Fibroblast of skin of right quadriceps (primary cell): ENCODE measurements at places on chromosomes 2 and 18.
A peak's percentile ranks its signal among the peaks of the same experiment; 100 is the strongest.

- no peak for DNase-seq
Measured at GRCh38 chr18:74229891-74230290, 61.9 kb downstream of the CYB5A start.

- DNase-seq, result no peak
Measured at GRCh38 chr2:38504169-38504568, 98.6 kb downstream of the HNRNPLL start.

DNA sequence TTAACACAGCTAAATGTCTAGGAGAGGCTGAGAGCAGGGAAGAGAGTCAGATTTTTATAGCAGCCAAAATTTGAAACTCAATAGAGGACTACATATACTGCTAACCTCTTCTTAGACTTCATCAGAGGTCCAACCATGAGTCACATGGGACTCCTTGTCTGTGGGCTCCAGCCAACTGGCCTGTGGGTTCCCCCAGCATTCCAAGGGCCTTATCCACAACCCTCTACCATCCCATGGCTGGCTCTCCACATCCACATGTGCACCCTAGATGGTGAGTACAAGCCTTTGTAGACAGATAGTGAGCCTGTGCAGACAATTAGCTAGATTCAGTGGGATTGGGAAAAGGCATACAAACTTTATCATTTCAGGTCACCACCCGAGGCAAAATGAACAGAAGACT is 901.9 kb upstream of the ZEB2 start:
- DNase-seq, result peak; percentile 20

- peak; percentile 68 for DNase-seq
Measured at GRCh38 chr2:10538224-10538894, 90.2 kb upstream of the ODC1 start.

GRCh38 chr18:11387880-11388279 is 221.5 kb upstream of the SLC35G4 start:
- DNase-seq, result peak; percentile 42

DNA sequence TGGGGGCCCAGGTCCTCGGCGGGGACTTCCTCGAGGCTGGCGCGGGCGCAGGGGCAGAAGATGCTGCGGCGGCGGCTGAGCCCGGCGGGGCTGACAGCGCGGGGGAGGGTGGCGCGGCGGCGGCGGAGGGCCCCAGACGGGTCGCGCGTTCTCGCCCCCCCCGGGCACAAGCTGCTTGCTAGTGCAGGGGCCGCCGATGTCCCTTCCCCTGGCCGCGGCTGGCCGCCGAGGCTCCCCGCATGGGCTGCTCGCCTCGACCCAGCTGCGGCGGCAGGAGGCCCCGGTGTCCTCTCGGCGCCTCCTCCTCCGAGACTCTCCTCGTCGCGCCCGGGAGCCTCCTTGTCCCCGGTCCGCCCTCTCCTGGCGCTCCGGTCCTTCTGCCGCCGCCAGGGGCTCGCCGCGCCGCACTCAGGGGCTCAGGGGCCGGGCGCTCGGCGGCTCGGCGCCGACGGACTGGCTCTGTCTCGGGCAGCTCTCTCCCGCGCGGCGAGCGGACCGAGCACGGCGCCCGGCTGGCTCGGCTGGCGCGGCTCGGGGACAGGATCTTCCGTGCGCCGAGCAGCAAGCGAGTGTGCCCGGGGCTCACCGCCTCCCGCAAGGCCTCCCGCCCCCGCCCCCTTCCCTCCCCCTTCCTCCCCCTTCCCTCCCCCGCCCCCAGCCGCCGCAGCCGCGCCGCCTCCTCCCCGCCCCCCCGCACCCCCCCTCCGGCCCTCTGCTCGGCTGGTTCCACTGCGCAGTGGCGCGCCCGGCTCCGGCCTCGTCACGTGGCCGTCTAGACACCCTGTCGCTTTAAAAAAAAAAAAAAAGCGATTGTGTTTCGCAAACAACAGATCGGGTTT is 902 bp upstream of the SMAD7 start:
- DNase-seq, result peak; percentile 94

DNA sequence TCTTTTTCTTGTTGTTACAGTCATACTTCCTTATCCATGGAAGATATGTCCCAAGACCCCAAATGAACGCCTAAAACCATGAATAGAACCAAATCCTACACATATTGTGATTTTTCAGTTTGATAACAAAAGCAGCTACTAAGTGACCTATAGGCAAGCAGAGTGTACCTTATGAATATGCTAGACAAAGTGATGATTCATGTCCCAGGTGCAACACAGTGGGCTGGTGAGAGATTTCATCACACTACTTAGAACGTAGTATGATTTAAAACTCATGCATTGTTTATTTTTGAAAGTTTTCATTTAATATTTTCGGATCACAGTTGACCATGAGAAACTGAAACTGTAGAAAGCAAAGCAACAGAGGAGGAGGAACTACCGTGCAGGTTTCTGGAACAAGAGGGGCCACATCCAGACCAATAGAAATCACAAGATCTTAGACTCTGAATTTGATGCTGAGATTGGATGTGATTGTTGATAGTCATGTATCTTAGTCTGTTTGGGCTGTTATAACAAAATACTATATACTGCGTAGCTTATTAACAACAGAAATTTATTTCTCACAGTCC is 470.8 kb upstream of the VRK2 start:
- DNase-seq, result no peak

DNA sequence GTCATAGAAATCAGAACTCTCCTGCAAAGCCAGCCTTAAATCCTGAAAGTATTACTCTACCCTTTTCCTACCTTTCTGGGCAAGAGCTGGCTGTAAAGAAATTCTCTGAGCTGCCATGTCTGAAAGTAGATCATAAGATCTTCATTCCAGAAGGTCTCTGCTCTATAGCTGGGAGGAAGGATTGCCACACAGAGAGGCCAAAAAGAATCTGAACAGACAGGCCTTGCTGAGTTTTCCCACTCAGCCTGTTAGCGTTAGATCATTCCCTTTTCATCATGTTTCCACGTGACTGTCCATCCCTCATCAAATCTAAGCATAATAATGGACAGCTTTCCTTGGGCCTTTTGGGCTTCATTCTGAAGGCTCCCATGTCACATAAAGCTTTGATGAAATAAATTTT is 43.2 kb upstream of the FHL2 start:
- DNase-seq, result no peak

GRCh38 chr18:34978953-34979608 is 62.1 kb upstream of the MAPRE2 start:
- DNase-seq, result peak; percentile 95

- no peak for DNase-seq
Measured at GRCh38 chr2:183604065-183604464, 479.8 kb downstream of the NUP35 start.

DNA sequence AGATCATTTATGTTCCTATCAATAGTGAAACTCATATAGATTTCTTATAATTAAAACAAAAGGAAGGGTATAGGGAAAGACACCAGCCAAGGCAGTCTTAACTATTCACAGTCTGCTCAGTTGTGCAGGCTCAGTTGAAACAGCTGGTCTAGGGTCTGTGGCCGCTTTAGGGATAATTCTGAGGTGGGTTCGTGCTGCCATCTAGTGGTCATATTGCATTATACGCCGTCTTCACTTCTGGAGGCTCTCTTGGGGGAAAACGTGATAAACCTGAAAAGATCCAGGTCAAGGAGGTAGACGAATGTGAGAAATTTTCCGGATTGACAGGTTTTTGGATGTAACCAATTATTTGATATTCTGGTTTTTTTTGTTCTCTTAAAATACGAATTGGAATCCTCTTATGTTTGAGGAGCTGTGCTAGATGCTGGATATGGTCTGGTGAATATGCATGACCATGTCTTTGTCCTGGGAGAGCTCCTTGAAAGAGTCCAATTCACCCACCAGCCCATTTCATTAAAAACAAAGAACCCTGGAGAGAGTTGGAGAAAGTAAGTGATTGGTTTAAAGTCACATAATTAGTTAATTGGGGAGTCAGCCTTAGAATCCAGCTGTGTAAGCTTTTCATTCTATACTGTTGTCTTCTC is 492.4 kb downstream of the PLCL1 start:
- DNase-seq, result peak; percentile 56

DNA sequence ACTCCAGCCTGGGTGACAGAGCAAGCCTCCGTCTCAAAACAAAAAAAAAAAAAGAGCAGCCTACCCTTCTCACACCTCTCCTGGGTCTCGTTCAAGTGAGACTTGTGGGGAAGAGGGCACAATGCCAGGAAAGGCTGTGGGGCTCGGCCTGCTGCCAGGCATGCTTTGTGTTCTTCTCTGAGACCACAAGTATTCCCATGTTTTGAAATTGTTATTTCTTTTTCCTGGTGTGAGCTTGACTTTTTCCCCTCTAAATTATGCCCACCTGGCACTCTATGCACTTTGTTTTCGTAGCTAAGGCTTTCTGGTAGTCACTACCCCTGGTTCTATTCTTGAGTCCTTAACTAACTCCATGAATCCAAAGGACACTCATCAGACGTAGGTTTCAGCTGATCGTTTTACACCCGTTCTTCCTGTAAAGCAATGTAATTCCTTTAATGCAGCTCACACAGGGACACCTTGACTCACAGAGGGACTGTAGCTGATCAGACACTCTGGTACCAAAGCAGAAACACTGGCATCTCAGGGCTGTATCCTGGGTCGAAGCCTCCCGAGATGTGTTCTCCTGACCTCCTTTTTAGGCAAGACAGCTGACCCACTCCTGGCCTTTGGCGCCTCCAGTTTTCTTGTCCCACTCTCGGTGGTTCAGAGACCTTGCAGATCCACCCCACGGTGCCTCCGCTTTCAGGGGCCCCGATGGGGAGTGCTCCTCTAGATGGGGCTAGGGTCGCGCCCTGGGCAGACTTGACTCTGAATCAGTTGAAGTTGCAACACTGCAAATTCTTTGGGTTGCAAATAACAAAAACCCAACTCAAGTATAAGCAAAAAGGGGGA is 193.3 kb upstream of the AGAP1 start:
- DNase-seq, result peak; percentile 88

- no peak for DNase-seq
Measured at GRCh38 chr2:16520891-16521290, 144.7 kb downstream of the CYRIA start.

GRCh38 chr18:60193780-60194179 is 178.8 kb downstream of the MC4R start:
- DNase-seq, result no peak

- DNase-seq, result no peak
Measured at GRCh38 chr2:238174701-238175100, 15.9 kb downstream of the ERFE start.

DNA sequence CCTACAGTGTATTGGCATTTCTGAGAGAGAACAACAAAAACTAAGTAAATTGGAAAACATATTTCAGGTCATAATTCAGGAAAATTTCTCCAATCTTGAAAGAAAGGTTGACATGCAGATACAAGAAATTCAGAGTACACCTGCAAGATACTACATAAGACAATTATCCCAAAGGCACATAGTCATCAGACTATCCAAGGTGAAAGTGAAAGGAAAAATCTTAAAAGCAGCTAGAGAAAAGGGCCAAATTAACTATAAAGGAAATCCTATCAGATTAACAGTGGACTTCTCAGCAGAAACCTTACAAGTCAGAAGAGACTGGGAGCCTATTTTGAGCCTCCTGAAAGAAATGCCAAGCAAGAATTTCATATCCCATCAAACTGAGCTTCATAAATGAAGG is 449.0 kb upstream of the MMADHC start:
- no peak for DNase-seq

GRCh38 chr2:37232131-37232933 is 874 bp downstream of the NDUFAF7 start:
- DNase-seq, result peak; percentile 5

GRCh38 chr2:40030456-40030975 is 251.5 kb upstream of the THUMPD2 start:
- DNase-seq, result peak; percentile 62

DNA sequence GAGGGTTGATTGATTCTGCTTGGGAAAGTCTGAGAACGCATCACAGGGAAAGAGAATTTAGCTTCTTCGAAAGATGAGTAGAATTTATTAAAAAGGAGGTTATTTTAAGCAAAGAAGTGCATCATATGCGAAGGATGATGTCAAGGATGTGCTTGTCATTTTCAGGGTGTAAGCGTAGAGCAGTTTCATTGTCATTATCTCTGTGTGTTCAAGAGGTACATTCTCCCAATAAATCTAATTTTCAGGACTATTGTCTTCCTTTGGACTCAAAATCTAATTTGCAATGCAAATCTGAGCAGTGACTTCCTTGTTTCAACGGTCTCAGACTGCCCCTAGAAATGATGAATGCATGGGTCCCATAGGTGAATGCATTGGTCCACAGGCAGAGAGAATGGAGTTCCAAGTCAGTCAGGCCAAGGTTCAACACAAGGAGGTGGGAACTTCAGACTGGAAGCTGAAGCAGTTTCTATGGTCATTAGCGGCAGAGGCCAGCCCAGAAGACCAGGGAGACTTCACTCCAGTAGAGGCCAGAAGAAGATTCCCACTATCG is 99.8 kb downstream of the CDC42EP3 start:
- DNase-seq, result no peak

- DNase-seq, result no peak
Measured at GRCh38 chr2:215068399-215068798, 70.0 kb downstream of the ABCA12 start.
